ENCODE measurements at places on chromosomes 6 and 20.
A peak's percentile ranks its signal among the peaks of the same experiment; 100 is the strongest.

DNA sequence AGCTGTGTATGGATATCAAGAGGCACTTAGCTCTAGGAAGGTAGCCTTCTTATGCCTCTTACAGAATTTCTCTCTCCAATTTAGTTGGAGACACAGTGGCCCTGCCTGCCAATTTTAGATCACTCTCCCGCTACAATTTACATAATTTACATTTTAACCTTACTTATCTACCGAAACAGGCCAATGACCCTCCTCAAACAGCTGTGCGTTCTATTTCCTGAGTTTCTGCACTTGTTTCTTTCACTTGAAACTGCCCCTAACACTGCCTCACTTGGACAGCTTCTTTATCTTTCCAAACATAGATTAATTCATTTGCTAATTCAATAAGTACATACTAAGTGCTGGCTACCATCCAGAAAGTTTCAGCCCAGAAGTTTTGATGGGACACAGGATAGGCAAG is 52.9 kb upstream of the HDDC2 start:
- DNase-seq = no peak

GRCh38 chr6:160952633-160953281 is 38.8 kb upstream of the MAP3K4 start:
- no peak for DNase-seq

DNA sequence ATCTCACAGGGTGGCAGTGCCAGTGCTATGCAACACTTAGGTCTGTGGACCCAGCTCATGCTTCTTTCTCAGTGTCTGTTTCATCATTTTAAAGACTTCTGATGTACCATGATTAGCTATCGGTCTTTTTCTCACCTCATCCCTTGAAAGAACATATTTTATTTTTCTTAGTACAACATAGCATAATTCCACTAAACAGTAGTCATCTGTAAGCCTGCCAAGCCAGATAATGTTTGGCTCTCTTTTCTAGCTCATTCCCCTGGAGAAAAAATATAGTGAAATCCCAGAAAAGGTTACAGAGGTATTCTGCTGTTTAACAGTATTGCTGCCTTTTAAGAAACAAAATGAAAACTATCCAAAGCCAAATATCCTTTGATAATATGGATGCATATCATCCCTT is 177.0 kb upstream of the MMS22L start:
- no peak for DNase-seq

- no peak for DNase-seq
Observed at GRCh38 chr20:17799575-17800227, 99.9 kb downstream of the BANF2 start.

GRCh38 chr6:16769131-16769985 is 8.1 kb upstream of the ATXN1 start:
- DNase-seq = no peak

GRCh38 chr6:41960028-41960427 is 18.4 kb upstream of the CCND3 start:
- no peak for DNase-seq

DNA sequence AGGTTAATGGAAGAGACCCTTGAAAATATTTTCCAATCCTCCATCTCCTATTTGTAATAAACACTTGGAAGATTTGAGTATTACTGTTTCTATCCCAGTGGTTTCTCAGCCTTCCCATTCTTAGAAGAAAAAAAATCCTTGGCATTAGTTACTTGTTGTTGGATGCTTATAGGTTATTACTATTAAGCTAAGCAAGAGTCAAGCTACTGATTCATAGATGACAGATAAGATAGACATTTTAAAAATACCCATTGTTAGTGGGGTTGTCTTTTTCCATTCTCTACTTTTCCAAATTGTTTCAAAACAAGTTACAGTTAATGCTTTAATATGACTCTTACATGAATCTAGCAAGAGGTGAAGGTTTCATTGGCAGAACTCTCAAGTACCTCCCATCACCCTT is 158.5 kb downstream of the HIVEP2 start:
- no peak for DNase-seq

DNA sequence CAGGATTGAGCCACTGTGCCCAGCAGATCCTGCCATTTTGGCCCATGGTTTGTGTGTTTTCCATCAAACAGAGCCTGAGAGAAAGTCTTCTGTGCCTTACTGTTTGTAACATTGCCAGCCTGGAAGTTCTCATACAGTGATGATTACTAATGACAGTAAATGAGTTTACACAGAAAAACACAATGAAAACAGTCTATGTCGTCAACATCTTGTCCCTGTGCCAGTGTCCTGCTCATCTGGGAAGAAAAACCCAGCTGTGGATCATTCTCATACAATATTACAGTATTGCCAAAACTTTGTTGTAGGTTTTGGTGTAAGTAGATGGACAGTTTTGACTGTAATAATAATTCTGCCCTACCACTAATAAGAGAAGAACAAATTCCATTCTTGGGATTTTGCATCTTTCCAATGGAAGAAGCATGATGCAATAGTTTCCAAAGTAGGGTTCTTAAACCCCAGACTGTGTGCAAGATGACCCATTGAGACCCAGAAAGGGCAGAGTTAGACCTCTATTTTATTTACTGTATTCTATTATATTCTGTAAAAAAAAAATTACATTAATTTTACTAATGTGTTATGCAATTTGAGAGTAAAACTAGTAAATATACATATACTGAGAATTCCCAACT is 135.0 kb upstream of the JARID2 start:
- no peak for DNase-seq

DNA sequence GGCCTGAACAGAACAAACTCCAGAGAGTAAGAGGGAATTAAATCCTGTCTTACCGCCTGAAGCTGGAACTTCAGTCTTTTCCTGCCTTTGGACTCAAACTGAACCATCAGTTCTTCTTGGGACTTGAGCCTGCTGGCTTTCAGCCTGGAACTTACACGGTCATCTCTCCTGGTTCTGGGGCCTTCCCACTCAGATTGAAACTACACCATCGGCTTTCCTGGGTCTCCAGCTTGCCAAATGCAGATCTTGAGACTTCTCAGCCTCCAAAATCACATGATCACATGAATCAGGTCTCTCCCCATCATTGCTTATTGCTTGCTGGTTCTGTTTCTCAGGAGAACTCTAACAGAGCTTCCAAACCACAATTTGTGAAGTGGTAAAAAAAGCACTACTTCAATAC is 276.3 kb downstream of the KIF16B start:
- DNase-seq = no peak

GRCh38 chr6:150685860-150686259 is 86.2 kb downstream of the PLEKHG1 start:
- DNase-seq = peak; percentile 64

- peak; percentile 87 for DNase-seq
Observed at GRCh38 chr20:37336369-37337207, 9.4 kb upstream of the SRC start.

DNA sequence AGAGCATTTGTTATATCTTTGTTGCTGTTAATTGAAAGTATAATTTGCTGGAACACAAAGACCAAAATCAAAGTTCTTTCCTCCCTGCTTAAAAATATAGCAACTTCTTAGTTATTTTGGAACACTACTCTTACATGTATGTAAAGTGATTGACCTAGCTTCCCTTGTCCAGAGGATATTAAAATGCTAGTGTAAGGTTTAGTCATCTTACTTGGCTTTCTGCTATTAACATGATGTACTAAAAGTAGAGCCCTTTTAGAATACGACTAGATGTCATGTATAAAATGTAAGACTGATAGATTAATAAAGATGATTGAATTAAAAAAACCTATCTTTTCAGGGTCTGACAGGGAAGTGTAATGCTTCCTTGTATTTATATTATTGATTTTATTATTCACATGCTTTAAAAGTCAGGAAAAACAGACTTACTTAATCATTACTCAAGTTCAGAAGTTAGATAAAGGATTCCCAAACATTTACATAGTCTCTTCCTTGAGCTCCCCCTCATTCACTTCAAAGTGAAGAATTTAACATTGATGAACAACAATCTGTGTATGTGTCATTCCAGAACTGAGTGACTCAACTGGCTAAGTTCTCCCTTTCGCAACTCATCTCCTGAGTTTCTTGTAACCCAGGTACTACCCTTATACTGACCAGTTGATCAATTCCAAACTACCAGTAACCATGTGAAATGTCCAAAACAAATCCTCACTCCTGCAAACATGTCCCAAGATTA is 50.9 kb downstream of the BTBD9 start:
- no peak for DNase-seq

- no peak for DNase-seq
Observed at GRCh38 chr6:12270551-12271230, 19.5 kb upstream of the EDN1 start.

GRCh38 chr6:112209131-112209530 is 45.2 kb downstream of the LAMA4 start:
- DNase-seq = no peak

- no peak for DNase-seq
Observed at GRCh38 chr6:21634582-21634981, 41.0 kb downstream of the SOX4 start.

- peak; percentile 47 for DNase-seq
Observed at GRCh38 chr6:73515204-73515655, 5.6 kb downstream of the EEF1A1 start.

GRCh38 chr20:17226410-17227218 is at the start of gene PCSK2:
Gene PCSK2, plus strand, starts transcription at chr20:17227040. Its CDS starts 266 bp downstream, at chr20:17227306.
- peak; percentile 24 for DNase-seq

GRCh38 chr6:161348628-161348994 is 74.8 kb upstream of the AGPAT4 start:
- no peak for DNase-seq

DNA sequence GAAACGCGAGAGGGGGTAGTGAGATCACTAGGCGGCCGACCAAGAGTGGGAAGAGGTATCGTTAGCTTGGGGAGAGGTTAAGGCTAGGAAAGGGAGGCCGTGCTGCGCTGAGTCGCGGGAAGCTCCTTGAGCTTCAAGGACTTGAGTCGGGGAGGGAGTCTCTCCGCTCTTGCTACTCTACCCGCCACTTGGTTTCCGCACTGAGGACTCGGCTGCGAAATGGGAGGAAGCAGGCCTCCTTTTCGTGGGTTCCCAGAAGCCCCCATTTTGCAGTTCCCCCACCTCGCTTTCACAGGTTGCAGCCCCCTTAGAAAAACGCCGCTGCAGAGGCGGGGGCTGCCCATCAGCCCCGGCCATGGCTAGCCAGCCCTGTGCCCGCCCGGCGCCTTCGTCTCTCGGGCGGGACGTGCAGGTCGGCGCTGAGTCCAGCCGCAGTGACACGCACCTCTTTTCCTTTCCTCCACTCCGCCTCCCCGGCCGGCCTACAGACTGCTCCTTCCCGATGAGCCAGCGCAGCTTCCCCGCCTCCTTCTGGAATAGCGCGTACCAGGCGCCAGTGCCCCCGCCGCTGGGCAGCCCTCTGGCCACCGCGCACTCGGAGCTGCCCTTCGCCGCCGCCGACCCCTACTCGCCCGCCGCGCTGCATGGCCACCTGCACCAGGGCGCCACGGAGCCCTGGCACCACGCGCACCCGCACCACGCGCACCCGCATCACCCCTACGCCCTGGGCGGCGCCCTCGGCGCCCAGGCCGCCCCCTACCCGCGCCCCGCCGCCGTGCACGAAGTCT is 4.9 kb downstream of the VGLL2 start:
- DNase-seq = peak; percentile 15

DNA sequence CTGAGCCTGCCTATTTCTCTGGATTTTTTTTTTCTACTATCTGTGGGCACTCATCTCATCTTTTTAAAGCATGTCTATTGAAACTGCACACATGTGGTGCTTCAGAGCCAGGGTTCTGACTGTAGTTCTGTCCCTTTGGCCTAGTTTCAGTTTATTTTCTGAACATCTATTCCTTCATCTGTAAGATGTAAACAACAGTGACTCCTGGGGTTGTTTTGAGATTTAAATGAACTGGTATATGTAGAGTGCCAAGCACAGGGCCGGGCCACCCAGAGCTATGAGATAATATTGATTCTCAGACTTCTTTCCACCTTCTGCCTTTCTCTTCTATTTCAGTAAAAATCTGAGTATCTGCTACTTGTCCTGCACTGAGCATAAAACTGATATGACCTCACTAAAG is 185.1 kb downstream of the CARMIL1 start:
- no peak for DNase-seq

- no peak for DNase-seq
Observed at GRCh38 chr20:32474009-32474716, 111.0 kb downstream of the NOL4L start.

DNA sequence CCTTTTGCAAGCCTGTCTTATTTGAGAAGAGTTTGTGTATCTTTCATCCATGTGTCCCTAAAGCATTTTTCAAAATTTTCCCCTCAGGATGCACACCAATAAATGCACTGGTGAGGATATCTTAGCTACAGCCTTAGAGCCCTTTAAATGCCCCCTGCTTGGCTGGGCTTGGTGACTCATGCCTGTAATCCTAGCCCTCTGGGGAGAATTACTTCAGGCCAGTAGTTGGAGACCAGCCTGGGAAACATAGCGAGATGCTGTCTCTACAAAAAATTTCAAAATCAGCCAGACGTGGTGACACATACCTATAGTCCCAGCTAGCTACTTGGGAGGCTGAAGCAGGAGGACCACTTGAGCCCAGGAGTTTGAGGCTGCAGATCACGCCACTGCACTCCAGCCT is 33.8 kb upstream of the PLCB4 start:
- DNase-seq = no peak

- DNase-seq = peak; percentile 70
Observed at GRCh38 chr6:33696548-33697518, 14.7 kb downstream of the UQCC2 start.

DNA sequence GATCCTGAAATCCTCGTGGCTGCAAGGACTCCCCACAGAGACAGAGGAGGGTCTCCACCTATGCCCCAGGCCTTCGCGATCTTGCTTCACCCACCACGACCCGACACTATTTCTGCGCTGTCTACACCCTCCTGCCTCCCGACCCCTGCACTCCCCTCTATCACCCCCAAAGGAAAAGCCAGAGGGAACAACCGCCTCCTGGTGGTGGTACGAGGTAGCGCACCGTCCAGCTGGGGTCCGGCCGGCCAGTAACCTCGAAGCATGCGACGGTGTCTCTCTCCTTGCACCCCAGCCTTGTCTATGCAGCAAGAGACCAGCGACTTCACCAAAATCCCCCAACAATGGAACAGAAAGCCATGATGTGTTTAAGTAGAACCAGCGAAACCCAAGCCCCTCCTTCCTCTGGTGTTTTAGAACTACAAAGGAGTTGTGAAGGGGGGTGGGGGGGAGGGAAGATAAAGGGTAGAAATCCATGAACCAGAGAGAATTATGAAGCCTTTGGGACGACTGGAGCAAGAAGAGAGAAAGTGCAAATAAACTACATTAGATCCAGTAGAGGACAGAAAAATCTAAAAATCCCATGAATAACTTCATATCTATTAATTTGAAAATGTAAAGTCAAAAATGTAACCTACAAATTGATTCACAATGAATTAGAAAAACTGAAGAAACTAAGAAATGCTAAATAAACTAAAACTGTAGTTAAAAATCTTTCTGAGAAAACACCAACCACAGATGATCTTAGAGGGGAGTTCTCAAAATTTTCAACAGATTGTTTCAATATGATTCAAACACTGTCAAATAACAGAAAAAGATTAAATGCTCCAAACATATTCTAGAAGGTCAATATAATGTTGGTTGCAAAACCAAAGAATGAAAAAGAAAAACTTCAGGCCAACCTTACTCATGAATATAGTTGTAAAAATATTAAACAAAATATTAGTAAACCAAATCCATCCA is 168.0 kb downstream of the CDK19 start:
- no peak for DNase-seq

All from GM13976 (cell line).